ENCODE measurements at places on chromosomes 12 and 14. TPM values are rescaled to one million over a fixed set of nuclear protein-coding genes. Genes with fewer than 3 reads are reported as not detected.

DNA sequence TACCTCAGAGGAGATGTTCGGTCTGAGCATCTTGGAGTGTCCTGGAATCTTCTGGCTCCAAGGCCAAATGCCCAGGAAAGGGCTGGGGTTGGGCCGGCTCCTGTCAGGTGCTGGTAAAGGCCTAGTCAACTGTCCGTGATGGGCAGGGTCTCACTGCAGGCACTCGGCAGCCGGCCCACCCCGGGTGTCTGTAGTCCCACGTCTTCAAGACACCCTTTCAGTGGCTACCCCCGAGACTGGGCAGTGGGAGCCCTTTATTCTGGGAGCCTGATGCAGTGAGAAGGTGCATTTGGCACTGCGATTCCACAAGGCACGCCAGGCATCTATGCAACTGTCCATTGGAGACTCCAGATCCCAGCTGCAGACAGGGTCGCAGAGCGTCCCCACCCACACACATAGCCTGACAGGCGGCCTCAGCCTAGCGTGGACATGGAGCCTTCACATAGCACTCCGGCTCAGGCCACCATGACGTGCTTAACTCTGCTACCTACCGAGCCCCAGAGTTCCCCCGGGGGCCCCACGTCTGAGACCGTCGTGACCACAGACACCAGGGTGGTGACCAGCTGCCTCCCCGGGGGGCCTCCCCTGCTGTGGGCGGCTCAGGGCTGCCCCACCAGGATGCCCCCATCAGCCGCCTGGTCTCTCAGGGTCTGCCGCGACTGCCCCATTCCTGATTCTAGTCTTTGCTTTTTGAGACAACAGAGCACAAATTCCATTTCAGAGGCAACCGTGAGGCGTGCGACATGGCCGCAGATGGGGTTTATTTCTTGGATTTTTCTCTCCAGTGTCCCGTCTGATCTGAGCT, 331.8 kb upstream of the SFSWAP start:
- DNase-seq: no peak

The MGAT4C gene
- 2.5 TPM for total RNA-seq

GRCh38 chr14:57008534-57008933, 198.3 kb upstream of the OTX2 start:
- no peak for DNase-seq

DNA sequence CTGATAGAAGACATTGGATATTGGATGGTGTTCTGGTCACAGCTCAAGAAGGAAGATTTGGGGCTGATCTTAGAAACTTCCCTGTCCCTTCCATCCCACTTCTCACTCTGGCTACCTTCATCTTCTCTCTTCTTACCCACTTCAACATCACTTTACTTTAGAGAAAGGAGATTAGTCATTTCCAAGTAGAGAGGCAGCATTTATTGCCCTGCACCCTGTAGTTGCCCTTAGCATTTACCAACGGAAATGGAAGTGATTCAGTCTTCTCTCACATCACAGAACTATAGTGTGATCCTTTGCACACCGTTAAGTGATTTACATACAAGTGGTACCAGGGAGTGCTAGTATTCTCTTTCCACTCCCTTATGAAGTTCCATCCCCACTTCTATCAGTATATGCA, 52.4 kb downstream of the PHLDA1 start:
- DNase-seq: no peak

- DNase-seq: no peak
These were observed 3.4 kb downstream of the KRT4 start for GRCh38 chr12:52810554-52810953.

DNA sequence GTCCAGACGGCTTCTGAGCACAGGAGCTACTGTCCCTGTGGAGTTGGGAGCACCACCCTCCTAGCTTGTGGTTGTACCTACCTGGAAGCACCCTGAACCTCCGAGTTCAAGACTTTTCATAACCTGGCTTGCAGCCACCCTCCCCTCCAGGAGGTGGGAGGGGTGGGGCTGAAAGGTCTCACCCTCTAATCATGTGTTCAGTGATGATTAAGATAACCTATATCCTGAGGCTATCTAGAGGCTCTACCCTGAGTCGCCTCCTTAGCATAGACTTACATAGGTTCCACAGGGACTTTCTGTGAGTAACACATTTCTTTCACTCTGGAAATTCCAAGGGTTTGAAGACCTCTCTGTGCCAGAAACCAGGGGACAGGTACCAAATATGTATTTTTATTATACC, 146.5 kb downstream of the CFAP54 start:
- DNase-seq: no peak

- DNase-seq: no peak
These were observed 40.7 kb downstream of the LRRIQ1 start for GRCh38 chr12:85076688-85077430.

GRCh38 chr12:21438643-21439042, 1.2 kb downstream of the PYROXD1 start:
- no peak for DNase-seq

GRCh38 chr14:105830171-105830570, 303.8 kb downstream of the TMEM121 start:
- no peak for DNase-seq

DNA sequence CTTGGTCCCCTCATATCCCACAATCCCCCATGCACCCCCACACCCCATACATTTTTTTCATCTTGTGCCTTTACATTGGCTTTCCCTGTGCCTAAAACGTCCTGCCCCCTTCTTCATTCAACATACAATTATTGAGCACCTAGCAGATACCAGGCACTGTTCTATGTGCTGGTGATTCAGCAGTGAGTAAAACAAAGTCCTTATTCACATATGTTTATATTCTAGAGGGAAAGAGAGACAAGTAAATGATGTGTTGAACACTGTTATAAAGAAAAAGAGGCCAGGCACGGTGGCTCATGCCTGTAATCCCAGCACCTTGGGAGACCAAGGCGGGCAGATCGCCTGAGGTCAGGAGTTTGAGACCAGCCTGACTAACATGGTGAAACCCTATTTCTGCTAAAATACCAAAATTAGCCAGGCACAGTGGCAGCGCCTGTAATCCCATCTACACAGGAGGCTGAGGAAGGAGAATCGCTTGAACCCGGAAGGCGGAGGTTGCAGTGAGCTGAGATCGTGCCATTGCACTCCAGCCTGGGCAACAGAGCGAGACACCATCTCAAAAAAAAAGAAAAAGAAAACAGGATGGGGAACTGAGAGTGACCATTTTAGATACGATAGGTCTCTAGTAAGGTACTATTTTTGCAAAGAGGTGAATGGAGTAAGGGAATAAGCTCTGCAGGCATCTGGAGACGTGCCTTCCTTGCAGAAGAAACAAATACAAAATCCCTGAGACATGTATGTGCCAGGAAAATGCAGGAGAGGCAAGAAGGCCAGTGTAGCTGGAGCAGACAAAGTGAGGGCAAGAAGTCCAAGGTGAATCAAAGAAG, 12.2 kb downstream of the SLC7A7 start:
- no peak for DNase-seq

The HOMEZ gene
- total RNA-seq: 13.0 TPM

DNA sequence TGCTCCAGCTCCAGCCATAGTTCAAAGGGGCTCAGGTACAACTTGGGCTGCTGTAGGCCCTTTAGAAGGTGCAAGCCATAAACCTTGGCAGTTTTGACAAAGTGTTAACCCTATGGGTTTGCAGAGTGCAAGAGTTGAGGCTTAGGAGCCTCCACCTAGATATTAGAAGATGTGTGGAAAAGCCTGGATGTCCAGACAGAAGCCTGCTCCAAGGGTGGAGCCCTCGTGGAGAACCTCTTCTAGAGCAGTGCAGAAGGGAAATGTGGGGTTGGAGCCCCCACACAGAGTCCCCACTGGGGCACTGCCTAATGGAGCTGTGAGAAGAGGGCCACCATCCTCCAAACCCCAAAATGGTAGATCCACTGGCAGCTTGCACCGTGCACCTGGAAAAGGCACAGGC, 45.1 kb downstream of the RPS29 start:
- no peak for DNase-seq

- DNase-seq: no peak
These were observed 12.5 kb upstream of the FOXN3 start for GRCh38 chr14:89429199-89430181.

- DNase-seq: no peak
These were observed 25.9 kb downstream of the EPS8 start for GRCh38 chr12:15763328-15763727.

- DNase-seq: no peak
These were observed 248.3 kb downstream of the PHLDA1 start for GRCh38 chr12:75783093-75783877.

The RPL41 gene
- 2,996 TPM for total RNA-seq

The TBC1D30 gene
- 7.8 TPM for total RNA-seq

The GPR137C gene
- total RNA-seq: 0.18 TPM

The TMEM30B gene
- 69.2 TPM for total RNA-seq

- no peak for DNase-seq
These were observed 10.7 kb upstream of the C12orf75 start for GRCh38 chr12:105319691-105320209.

The KCNA1 gene
- total RNA-seq: not detected

GRCh38 chr14:62694075-62694474, 351.2 kb downstream of the KCNH5 start:
- DNase-seq: no peak

DNA sequence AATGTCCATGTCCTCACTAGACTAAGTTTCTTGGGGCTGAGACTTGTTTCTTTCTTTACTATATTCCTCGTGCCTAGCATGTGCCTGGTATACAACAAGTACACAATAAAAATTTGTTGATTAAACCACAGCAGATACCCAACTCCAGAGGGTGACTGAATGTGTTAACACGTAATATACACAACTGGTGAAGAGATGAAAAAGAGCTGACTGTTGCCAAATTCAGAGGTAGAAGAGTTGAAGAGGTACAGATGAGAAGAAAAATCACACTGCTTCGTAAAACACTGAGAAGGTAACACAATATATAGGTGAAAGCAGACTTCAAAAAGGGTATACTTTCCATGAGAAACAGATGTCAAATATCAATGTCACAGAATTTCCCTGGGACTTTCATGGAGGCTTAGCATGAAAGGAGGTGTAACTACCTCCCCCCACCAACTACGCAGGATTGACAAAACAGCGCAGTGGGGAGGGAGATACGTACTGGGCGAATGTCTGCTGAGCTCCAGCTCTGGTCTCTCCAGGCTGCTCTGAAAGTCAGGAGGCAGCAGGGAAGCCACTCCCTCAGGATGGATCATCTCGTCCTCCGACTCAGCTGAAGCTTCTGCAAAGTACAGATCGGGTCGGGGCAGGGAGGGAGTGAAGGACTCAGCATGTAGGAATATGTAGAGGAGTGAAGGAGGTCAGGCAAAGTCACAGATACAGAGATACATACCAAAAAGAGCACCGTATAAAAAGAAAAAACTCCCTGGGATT, 5.3 kb downstream of the ACIN1 start:
- no peak for DNase-seq

- no peak for DNase-seq
These were observed 33.7 kb upstream of the SCAF11 start for GRCh38 chr12:46024099-46024498.

DNA sequence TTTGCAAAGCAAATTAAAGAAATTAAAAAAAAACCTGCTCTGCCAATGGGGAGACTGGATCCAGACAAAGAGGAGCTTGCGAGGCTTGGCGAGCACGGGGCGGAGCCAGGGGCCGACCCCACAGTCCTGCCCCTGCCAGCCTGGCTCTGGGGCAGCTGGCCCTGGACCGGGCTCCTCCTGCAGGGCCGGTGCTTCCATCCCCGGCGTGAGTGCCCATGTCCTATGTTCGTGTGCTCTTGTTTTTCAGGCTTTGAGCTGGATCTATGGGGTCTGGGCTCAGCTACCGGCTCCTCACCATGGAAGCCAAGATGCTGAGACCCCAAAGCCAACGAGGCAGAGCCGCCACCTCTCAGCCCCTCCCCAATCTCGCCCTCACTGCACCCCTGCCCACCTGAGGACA, 176.8 kb downstream of the KIF26A start:
- no peak for DNase-seq

DNA sequence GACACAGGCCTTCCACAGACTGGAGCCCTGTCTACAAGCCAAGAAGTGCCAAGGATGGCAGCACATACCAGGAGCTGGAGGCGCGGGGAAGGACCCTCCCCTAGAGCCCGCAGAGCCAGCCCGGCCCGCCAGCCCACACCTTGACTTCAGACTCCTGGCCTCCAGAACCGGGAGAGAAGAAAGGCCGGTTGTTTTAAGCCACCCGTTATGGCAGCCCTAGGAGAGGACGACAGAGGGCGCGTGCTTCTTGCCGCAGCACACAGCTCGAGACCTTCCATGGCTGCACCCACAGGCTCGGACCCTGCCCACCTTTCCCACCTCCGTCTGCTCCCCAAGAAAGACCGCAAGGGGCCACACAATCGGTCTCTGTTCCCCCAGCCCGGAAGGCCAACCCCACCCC, 53.7 kb downstream of the RNF34 start:
- no peak for DNase-seq

DNA sequence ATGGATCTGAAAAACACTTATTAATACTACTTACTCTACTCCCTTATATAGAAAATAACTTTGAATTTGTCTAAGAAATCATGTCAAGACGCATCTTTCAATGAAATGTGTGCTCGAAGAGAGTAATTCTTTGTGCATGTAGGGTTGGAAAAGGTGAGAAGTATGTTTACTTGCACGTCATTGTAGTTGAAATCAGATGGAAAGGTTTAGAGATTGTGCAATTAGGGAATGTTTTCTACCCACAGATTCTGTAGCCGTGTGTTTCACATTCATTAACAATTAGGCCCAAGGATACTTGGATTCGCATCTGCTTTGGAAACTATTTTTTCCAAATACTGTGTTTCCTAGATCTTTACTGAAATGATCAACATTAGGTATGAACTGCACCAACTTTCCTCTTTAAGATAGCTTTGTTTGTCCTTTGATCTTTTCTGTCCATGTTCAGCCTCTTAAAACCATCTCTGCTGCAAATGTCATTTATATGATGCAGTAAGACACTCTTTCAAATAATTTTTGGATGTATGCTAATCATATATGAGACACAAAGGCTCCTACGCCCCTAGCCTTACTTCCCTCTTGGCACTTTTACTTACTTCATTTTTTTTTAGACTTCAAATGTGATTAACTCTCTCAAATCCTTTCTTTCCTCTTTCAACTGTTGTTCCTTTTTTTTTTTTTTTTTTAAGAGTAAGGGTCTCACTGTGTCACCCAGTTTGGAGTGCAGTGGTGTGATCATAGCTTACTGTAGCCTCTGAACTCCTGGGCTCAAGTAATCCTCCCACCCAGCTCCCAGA, 58.0 kb upstream of the PSMA6 start:
- DNase-seq: no peak

- DNase-seq: no peak
These were observed 636 bp upstream of the IFNG-AS1 start for GRCh38 chr12:67988601-67989021.

GRCh38 chr12:121196902-121197301, 13.0 kb upstream of the P2RX4 start:
- DNase-seq: no peak

The CDKN1B gene
- total RNA-seq: 49.2 TPM

The KCNJ8 gene
- 6.6 TPM for total RNA-seq

- DNase-seq: no peak
These were observed 100.4 kb downstream of the TMTC3 start for GRCh38 chr12:88242571-88242925.

- no peak for DNase-seq
These were observed at the start of gene STXBP6 for GRCh38 chr14:25049568-25050268. Gene STXBP6, minus strand, starts transcription at chr14:25050147. Its CDS starts 75,329 bp downstream, at chr14:24974818.

The LRRC10 gene
- not detected for total RNA-seq
